Right forelimb (tissue), 1 donor: ENCODE measurements at places on chromosomes 11 and 22.

DNA sequence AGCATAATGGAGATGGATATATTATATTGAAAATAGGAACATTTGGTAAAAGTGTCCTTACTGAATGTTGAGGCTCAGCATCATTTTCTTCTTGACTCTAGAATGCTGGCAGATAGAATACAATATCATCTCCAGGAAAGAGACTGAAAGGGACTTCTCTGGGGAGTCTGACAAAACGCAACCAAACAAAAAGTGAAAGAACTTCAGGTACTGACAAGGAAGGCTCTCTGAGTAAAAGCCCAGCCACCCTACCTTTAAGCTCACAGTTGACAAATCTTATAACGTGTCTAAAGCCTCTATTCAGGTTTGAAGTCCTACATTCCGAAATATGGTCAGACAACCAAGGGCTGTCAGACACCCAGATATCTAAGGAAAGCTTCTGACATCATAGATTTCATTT lies 590.8 kb downstream of the SOX6 start:
- no peak for DNase-seq

GRCh38 chr22:28053896-28054818 lies 135.1 kb upstream of the PITPNB start:
- no peak for DNase-seq

DNA sequence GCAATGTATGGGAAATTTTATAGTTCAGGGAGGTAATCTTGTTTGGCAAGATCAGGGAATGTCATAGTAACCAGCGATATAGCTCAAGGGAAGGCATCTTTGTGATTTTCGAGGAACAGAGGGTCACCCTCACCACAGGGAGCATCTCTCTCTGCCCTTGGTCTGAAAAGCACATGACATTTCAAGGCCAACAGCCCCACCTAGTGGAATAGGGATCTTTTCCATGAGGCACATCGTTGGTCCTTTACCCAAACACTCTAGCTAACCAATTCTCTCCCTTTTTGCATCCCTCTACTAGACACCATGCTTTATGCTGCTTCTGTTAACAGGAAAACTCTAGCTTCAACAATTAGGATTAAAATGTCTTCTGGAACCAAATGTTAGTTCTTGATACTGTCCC lies 179.0 kb downstream of the GRM5 start:
- DNase-seq = no peak

GRCh38 chr22:50004918-50005317 lies 7.6 kb downstream of the IL17REL start:
- no peak for DNase-seq

DNA sequence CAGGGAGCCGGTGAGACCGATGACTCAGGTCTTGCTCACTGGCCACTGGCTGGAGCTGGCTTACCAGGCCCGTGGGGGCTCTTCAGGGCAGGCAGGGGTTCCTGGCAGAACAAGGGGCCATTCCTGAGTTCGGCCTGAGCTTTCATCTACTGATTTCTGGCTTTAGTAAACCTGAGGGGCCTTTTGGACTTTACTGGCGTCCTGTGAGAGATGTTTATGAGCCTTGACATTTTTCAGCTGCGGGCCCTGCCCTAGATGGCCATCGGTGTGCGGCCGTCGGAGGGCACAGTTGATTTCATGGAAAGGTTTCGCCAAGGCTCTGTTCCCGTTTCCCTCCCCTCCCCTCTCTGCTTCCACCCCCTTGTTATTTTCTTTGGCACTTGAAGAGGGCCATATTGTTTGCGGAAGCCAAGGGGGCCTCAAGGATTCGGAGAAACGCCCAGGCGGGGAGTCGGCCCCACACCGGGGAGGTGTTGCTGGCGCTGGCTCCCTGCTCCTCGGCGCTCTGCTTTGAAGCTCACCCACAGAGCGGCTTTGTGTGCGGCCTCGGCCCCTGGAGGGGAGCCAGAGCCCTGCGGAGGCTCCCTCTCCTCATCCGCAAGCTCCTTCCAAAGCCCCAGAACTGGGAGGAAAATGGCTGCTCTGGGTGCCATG lies 17.7 kb downstream of the ELF5 start:
- peak; percentile 58 for DNase-seq

GRCh38 chr11:1158681-1159487 lies 1.1 kb downstream of the MUC5AC start:
- peak; percentile 16 for DNase-seq

DNA sequence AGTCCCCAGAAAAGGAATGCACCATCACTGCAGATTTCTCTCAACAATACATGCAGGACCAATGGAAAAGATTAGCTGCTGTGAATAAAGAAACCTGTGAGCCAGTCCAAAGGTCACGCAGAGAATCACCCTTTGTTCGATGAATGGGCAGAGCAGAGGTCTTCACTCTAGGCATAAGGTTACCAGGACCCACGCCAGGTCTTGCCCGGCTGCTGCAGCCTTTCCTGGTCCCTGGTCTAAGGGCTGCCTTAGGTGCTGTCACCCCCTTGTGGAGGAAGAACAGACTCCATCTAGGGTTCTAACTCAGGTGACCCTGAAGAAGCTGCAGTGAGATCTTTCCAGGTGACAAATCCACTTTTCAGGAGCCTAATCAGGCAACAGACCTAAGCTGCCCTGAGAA lies 29.0 kb upstream of the NAP1L4 start:
- no peak for DNase-seq

DNA sequence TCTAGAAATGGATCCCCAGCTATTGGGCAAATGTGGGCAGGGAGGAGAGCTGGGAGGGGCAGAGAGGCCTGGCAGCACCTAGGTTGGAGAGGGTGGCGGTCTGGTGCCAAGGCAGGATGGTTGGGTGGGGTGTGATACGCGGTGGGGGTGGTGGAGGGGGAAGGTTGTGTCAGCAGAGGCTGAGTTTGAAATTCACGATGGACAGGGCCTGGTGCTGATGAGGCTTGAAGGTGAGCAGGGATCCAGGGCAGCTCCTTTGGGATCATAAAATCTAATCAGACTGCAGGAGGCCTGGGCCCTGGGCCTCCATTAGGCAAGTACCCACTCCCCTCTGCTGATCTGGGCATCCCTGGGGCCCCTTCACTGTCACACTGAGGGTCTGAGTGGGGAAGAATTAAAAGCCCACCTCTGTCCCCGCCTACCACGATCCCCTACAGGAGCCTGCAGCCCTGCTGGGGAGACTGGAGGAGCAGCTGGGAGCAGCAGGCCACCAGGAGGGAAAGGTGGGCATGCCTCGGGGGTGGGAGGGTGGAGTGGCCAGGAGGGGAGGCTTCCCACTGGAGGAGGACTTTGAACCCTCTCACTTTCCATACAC lies 24.0 kb downstream of the IGLL1 start:
- DNase-seq = no peak

DNA sequence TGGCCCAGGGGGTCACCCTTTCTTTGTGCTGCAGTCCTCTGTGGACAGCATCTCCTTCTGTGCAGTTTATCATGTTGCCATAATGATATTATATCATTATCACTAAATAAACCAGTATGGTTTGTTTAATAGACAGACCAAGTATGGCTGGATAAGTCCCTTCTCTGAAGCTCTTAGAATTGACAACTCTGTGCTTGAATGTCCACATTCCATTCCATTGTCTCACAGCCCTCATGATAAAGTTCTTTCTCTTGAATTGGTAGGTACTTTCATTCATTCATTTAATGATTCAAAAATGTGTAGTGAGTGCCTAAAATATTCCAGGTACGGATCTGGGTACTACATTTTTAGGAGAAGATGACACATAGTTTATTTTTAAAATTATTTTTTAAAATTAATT lies 7.8 kb downstream of the RPS6KA4 start:
- no peak for DNase-seq

DNA sequence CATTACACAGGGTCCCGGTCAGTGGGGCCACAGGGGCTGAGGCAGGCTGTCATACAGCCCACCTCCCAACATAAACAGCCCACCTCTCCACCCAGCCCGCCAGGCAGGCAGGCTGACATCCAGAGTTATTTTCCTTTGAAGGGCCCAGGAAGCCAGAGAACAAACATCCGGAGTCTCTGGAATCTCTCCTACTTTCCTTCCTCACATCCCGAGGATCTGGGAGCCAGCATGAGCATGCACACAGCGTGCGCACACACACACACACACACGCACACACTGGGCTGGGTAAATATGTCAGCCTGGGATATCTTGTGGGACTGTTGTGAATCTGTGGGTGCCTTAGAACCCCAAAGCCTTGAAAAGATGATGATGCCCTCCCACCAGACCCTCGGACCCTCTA lies 55.4 kb downstream of the PDE2A start:
- DNase-seq = no peak

- no peak for DNase-seq
Measured at GRCh38 chr11:503179-503981, 3.7 kb downstream of the RNH1 start.

GRCh38 chr11:128196235-128196634 lies 391.1 kb downstream of the ETS1 start:
- DNase-seq = no peak

- no peak for DNase-seq
Measured at GRCh38 chr11:116043857-116044256, 539.6 kb upstream of the CADM1 start.

DNA sequence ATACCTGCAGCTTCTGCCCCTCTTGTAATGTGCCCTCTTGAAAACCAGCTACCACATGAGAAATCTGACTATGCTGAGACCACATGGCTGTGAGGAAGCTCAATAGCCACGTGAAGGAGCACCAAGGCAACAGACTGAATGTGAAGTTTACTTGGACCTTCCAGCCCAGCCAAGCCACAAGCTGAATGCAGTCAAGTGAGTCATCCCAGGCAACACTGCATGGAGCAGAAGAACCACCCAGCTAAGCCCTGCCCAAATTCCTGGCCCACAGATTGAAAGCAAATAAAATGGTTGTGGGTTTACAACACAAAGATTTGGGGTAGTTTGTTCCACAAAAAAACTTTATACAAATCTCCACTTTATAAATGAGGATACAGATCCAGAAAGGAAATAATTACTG lies 114.5 kb downstream of the TIMP3 start:
- DNase-seq = no peak

DNA sequence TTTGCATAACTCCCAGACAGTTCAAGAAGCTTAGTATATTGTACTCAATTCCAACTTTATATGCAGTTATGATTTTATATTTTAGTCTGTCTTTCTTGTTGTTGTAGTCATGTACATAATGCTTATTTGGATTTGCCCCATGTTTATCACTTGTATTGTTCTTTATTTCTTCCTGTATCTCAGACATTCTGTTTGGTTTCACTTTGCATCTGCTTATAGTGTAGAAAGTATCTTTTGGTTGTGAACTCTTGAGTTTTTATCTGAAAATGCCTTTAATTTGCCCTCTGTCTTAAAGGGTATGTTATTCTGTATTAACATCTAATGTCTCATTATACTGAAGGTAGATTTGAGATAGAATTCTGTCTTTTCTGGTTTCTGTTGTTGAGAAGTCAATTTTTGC lies 275.4 kb downstream of the DYNC2H1 start:
- no peak for DNase-seq

GRCh38 chr11:57390535-57390934 lies at the start of gene PRG2:
Gene PRG2 (minus strand): TSS chr11:57390650. CDS start chr11:57389944, 706 bp downstream.
- DNase-seq = no peak

- DNase-seq = no peak
Measured at GRCh38 chr22:24103301-24103700, 78.0 kb upstream of the SUSD2 start.

GRCh38 chr11:27285761-27286160 lies 77.3 kb downstream of the CCDC34 start:
- no peak for DNase-seq

DNA sequence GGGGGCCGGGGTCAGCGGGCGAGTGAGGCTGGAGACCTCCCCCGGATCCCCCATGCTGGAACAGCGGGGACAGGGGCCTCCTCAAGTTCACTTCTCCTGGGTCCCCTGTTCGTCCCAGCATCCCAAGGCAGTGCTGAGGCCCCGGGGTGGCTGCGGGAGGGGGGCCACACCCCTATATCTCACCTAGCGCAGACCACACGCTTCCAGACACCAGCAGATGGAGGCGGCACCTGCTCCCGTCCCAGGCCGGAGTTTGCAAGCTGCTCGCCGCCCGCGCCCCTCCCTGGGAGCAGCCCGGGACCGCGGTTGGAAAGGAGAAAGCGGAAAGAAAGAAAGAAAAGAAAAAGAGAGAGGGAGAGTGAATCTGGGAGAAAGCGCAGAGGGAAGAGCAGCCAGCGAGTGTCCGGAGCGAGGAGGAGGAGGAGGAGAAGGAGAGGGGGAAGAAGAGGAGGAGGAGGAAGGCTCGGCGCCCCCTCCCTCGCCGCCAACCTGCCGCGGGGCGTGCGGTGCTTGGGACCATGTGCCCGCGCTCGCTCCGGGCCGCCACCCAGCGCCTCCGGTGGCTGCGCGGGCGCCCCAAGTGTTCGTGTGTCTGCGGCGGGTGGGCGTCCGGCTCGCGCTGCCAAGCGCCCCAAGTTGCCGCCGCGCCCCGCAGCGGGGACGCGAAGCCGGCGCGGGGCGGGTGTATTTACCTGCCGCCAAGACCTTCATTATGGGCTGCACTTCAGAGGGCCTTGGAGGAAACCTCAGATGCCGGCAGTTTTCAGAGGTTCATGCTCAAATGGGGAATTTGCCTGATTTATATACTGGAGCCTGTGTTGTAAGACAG lies at the start of gene LIF:
TSS of gene LIF (minus strand) at position 775 of the 829 bp plus-strand sequence. CDS start at position 711, 64 bp downstream.
- no peak for DNase-seq

DNA sequence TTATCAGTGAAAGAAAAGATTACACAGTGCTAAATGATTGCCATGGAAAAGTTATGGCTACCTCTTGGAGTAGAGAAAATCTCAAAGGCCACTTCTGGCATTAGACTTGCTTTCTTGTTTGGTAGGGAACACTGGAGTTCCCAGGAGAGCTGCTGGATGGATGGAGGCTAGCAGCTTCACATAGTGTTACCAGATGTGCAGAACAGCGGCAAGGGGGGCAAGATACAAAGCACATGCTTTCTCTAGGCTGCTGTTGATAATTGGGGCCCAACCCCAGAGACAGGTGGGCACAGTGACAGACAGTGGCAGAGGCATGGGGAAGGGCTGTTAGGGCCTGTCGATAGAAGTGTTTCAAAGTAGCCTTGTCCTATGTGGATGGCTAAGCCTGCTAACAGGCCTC lies 94.9 kb downstream of the DBX1 start:
- no peak for DNase-seq

DNA sequence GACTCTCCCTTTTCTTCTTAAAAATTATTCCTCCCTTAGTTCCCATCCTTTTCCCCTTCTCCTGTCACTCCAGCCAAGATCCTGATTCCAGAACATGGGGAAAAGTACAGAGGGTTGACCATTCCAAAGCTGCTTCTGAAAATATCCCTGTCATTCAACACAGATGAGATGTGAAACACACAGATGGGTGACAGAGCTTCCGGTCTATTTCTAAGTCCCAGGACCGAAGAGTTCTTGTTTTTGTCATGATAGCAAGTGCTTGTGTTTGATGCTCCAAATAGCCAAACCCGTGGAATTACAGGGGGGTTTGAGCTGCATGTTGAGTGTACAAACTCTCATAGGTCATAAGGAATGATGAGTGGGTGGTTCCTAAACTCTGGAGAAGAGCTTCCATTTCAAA lies 57.9 kb downstream of the PARVA start:
- no peak for DNase-seq

- no peak for DNase-seq
Measured at GRCh38 chr11:131912134-131912533, 541.7 kb downstream of the NTM start.

- DNase-seq = no peak
Measured at GRCh38 chr11:46876471-46876870, 30.4 kb upstream of the CKAP5 start.

DNA sequence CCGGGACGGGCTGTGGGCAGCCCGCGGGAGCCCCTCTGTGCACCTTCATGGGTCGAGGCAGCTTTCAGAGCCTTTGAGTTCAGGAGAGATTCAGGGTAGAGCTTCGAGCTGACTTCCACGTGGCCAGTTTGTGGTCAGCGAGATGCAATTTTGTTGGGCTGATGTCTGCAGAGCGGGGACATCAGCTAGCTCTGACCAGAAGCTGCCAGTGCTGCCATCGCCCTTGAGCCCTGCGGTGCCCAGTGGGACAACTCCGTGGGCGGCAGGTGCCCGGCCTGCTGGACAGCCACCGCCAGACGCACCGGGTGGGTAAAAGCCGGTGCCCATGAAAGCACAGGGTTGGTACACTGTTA lies 719 bp downstream of the TALDO1 start:
- no peak for DNase-seq
